NCI-H2107 (cell line): ENCODE measurements at places on chromosomes 16 and 17.

GRCh38 chr17:16534236-16534635 is 34.8 kb downstream of the ZNF287 start:
- DNase-seq = no peak

- no peak for DNase-seq
Observed at GRCh38 chr16:25038239-25038954, 23.2 kb upstream of the ARHGAP17 start.

GRCh38 chr16:14549789-14550153 is 80.3 kb downstream of the PARN start:
- DNase-seq = no peak

GRCh38 chr16:9124908-9125584 is 33.6 kb downstream of the HAPSTR1 start:
- DNase-seq = no peak

DNA sequence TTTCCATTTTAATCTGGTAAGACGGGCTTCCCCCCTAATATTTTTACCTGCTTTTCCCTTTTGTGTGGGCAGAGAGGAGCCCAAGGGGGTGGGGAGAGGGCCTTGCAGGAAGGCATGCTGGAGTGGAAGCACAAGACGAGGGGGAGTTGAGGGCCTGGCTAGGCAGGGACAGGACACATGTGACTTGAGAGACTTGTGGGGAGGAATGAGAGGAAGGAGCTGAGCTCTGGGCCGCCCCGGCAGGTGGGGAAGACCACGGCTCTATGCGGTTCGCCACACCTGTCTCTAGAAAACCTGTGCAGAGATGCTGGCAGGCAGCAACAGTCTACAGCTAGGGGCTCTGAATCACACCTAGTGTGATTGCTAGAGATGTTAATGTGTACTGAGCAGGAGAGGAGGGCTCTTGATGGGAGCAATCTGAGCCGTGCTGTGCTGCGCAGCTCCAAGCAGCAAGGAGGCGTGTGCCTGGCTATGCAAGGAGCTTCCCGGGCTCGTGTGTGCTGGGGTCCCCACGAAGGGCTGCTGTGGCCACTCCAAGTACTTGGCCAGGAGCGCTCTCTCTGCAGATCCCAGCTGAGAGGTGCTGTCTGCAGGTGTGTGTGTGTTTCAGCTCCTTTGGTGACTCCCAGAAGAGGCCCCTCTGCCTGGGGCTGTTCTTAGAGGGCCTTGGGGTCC is 50.2 kb downstream of the PDPK1 start:
- DNase-seq = no peak

DNA sequence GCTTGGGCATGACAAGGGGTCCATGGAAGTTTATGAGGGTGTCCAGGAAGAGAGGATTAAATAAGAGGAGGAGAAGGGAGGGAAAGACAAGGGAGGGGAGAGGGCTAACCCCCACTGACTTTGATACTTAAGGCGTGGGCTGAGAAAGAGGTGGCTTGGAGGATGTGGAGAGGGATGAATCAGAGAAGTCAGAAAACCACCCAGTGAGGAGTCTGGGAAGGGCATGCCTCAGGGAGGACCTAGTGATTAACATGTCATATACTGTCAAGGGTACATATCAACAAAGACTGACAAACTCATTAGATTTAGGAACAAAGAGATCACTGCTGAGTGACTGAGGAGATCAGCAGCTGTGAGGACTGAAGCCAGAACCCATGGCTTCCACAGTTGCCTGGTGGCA is 145.4 kb downstream of the IRX5 start:
- no peak for DNase-seq

DNA sequence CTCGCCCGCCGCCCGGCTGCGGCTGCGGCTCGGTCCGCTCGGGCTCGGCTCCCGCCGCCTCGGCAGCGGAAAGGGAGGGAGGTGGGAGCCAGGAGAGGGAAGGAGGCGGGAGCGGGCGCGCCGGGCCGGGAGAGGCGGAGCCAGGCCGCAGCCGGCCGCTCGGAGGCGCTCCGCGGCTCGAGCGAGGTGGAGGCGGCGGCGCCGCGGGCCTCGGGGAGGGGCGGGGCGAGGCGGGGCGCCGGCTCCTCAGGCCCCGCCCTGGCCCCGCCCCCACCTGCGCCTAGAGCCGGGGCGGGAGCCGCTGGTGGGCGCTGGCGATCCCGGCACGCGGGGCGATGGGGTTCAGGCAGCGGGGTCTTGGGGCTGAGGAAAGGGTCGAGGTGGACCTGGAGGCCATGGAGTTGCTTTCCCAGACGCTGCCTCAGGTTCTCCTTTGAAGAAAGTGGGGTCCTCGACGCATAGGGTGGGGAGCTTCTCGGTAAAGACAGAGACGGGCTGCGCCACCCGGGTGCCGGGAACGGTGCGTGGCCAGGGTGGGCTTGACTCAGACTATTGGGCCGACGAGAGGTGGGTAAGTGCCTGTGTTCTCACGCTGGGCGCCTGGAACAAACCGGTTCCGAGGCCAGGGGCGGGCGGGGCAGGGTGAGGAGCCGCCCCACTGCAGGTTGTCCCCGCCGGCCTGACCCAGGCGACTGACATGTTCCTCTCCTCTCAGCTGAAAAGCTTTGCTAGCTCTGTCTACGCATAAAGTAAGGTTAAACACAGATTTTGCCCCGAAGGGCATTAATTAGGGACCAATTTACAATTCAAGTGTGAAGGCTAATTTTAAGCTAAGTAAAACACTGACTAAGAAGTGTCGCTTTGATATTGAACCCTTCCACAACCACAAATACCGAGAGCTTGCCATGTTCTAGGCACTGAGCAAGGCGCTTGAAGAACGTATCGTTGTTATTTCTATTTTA is at the start of gene CMTM4:
CMTM4 (minus strand) TSS at position 75 of the 962 bp plus-strand sequence. CDS start 218 bp downstream, outside the sequence.
- peak; percentile 82 for DNase-seq

GRCh38 chr17:2598166-2598565 is 4.7 kb downstream of the PAFAH1B1 start:
- no peak for DNase-seq

DNA sequence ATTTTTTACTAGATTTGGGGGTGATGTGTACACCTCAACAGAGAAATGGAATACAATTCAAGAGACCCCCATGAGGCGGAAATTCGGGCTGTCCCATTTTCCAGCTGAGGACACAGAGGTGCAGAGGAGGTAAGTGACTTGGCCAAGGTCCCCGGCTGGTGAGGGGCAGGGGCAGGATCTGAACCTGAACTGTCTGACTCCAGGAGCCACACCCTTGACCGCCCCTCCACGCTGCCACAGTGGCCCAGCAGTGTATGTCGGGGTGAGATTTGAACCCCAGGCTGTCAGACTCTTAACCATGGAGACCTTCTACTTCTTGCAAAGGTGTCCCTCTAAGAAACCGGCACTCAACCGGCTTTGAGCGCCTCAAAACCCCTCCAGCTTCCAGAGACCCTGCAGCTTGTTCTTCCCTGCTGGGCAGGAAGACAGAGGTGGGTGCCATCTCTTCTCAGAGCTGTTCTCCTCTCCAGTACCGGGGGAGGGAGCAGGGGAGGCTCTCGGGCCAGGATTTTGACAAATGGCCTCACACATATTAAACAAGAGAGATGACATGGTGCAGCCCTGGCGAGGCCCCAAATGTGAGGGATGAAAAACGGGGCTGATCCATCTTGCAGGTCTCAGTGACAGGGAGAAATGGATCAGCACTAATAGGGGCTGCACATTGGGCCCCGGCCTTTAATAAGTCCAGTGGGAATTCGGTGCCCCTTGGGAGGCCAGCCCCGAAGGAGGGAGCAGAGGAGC is 222.3 kb downstream of the GSG1L start:
- no peak for DNase-seq
